Stimulated activated CD4-positive, alpha-beta T cell treated with anti-CD3 and anti-CD28 coated beads, Interleukin-12 subunit alpha, Interleukin-12 subunit beta, amount 100 ng/mL, for 4 hours (primary cell): ENCODE measurements at places on chromosomes 1 and 21.

DNA sequence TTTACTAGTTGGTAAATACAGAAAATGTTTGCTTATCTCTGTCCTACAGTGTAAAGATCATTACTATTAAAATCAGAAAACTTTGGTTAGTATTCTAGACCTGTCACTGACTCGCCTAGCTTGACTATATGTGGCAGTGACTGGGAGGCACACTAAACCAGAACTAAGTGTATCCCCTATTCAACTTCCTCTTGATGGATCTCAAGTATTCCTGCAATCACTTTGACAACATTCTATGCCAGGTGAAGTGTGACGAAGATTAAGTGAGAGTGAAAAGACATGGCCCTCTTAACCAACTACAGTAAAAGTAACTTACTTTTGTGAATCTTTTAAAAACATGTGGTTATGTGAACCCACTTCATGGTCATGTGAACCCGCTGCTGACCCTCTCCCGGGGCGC is 223.0 kb upstream of the ADAMTS5 start:
- DNase-seq: no peak

- DNase-seq: no peak
Observed at GRCh38 chr1:78779831-78780230, 130.2 kb downstream of the IFI44 start.

GRCh38 chr1:26857473-26858060 is 5.4 kb upstream of the SFN start:
- DNase-seq: no peak

DNA sequence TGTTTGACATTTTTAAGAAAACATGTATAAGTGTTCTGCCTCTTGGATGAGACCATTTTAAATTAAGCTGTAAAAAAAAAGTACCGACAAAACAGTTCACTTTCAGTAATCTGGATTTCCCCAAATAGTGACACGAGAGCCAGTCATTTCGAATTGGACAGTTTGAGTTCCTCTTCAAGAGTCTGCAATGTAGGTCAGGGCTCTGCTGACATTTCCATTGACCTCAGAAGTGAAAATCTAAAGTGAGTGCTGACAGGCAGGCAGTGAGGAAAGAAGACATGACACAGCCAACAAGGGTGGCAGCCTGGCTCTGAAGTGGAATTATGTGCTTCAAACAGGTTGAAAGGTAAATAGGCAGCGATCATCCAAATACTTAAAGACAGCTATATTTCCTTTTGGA is at the start of gene IL23R:
Gene IL23R, plus strand, starts transcription at position 259 of the 400 bp plus-strand sequence. CDS start 1,667 bp downstream, outside the sequence.
- no peak for DNase-seq

DNA sequence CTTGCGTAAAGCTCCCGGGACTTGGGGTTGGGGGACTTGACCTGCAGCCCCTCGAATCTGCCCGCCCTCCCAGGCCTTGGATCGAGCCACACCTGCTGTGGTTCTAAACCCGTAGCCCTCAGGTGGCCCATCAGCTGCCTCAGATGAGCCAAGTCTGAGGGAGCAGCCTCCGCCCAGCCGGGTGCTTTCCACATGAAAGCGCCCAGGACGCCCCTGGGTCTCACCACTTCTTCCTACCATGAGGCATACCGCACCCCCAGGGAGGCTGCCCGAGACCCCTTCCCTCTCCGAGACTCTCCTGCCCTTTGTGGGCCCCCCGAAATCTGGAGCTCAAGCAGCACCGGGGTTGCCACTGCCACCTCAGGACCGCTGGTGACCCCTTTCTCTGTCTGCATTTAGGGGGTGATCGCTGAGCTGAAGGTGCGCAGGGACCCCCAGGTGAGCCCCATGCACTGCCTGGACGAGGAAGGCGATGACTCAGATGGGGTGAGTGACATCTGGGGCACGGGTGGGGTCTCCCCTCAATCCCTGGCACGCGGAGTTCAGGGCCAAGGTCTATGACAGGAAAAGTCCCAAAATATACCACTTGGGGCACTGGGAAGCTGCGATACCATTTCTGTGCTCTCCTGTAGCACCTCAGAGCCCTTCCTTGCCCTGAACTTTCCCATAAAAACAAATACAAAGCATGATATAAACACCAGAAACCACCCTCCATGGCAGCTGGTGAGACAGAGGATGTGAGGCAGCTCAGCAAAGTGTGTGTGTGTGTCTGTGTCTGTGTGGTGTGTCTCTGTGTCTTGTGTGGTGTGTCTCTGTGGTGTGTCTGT is 68.5 kb downstream of the SLC19A1 start:
- no peak for DNase-seq

DNA sequence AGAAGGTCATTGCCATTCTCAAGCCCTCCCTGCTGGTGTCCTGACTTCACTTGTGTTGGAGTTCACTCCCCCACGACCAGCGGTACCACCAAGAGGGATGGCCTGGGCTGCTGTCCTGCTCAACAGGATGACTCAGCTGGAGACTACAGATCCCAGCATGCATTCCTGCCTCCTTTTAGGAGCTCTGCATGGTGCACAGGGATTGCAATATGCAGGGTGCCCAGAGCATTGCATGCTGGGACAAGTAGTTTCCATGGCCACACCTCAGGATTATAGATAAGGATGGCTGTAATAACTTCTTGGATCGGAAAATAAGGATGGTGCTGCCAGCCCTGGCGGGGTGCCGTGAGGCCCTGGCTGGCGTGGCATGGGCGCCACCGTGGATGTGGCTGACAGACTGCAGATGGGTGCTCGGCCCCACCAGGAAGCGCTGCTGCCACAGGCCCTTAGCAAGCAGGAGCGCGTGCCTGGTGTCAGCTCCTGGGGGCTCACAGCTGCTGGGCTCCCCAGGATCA is 150.0 kb downstream of the CASZ1 start:
- DNase-seq: no peak

DNA sequence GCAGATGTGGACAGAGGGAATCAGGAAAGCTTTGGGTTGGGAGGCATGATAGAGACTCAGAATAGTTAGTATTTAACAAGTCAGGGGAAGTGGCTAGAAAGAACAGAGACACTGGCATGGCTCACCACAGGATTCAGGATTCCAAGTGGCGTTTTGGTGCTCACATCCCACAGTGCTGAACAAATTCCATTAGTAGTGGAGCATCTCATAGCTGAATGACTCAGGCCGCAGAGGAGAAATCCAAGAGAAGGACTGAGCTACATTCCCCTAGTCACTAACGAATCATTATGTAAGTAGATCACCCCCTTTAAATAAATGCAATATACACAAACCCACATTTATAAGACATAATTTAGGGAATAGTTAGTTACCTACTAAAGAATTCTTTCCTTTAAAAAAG is 5.0 kb upstream of the KCNJ9 start:
- no peak for DNase-seq

DNA sequence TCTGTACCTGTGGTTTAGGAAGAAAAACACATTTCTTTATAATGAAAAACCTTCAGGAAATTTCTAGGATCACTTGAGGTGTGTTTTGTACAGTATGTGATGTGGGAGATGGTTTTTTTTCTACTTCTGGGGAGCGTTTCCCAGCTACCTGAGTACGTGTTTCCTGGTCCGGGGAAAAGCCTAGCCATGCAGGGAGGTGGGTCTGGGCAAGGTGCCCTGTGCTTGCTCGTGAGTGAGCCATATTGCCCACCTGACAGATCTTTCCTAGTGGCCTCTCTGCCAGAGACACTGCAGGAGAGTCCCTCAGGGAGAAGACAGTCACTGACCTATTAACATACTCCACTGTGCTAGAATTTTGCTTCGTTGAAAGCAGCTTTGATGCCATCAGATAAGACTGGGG is 41.3 kb downstream of the TRPM2 start:
- DNase-seq: no peak

DNA sequence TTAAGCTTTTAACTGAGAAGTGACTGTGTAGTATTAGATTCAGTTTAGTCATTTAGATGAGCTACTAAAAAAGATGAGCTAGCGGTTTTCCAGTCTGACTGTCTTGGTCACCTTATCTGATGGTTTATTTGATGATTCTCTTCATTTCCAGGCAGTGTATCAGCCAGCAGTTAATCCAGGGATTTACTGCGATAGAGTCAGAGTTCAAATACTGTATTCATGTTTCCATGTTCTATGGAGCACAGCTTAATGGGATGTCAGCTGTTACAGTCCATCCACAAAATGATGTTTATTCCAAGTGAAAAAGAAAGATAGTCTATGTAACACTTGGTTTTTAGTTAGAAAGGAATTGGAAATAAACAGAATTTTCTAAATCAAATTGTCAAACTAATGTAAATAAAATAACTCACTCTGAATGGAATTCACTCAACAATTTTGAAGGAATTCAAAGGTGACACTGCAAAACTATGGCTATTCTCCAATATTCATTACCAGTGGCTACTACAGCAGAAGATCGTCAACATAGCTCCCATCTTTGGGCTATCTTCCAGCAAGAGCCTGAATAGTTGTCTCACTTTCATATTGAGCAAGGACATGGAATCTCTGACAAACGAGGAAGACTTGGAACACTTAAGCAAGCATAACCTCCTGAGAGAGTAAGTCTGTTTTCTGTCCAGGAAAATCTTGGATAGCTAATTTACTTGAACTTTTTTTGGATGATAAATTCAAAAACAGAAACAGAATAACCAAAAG is 54.6 kb upstream of the DPT start:
- DNase-seq: no peak

- DNase-seq: no peak
Observed at GRCh38 chr1:23081376-23081775, 62.1 kb downstream of the KDM1A start.

- DNase-seq: no peak
Observed at GRCh38 chr1:183886853-183887252, 81.9 kb downstream of the RGL1 start.

- DNase-seq: no peak
Observed at GRCh38 chr21:28436286-28436932, 556.3 kb downstream of the LTN1 start.

GRCh38 chr1:167371030-167371429 is 147.3 kb downstream of the CD247 start:
- no peak for DNase-seq

- no peak for DNase-seq
Observed at GRCh38 chr1:157659576-157660247, 40.9 kb downstream of the FCRL3 start.

GRCh38 chr1:220680085-220680687 is 10.0 kb upstream of the C1orf115 start:
- DNase-seq: no peak

GRCh38 chr1:112544011-112544688 is 35.4 kb downstream of the WNT2B start:
- no peak for DNase-seq

- no peak for DNase-seq
Observed at GRCh38 chr1:29047142-29047541, 76.6 kb downstream of the TMEM200B start.
